GM23248 (cell line): ENCODE measurements at places on chromosomes 5 and 9. TPM values are rescaled to one million over a fixed set of nuclear protein-coding genes. Genes with fewer than 3 reads are reported as not detected.

The GADD45G gene
- 0.54 TPM in 1 of 2 replicates, not detected in the other for total RNA-seq

The DND1 gene
- 0.22 and 0.38 TPM in 2 replicates for total RNA-seq

The PDCD1LG2 gene
- 34.7 and 36.8 TPM in 2 replicates for total RNA-seq

The APBA1 gene
- 4.3 and 11.3 TPM in 2 replicates for total RNA-seq

DNA sequence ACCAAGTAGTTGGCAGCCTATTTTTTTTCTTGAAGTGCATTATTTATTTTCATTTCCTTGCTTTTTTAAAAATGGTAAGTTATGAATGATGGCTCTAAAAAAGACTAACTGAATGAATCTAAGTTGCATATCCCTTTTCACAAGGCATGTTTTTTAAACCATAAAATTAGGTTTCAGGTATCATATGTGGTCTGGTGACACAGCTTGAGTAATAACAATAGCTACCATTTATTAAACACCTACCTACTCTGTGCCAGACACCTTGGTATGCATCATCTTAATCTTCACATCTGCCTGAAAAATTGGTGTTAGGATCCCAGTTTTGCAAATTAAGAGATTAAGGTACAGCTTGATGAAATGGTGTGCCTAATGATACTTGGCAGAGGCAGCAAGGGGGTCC, 4.3 kb upstream of the GABBR2 start:
- H3K27me3 ChIP-seq: peaks cover 18% of the 10 kb centered on the region
- H3K4me3 ChIP-seq: no peak overlapping the region
- no peak overlapping the region for H3K27ac ChIP-seq
- no peak for DNase-seq
- no peaks in the 10 kb centered on the region for H3K4me1 ChIP-seq
- H3K36me3 ChIP-seq: no peaks in the 10 kb centered on the region

GRCh38 chr5:68116868-68117411, 98.6 kb upstream of the PIK3R1 start:
- no peak for DNase-seq
- no peak overlapping the region for H3K27ac ChIP-seq
- H3K4me3 ChIP-seq: no peak overlapping the region

- H3K4me1 ChIP-seq: no peaks in the 10 kb centered on the region
- no peaks in the 10 kb centered on the region for H3K36me3 ChIP-seq
- H3K4me3 ChIP-seq: no peak overlapping the region
- H3K27ac ChIP-seq: no peak overlapping the region
- no peaks in the 10 kb centered on the region for H3K27me3 ChIP-seq
- no peak for DNase-seq
Measured at GRCh38 chr5:121640298-121640697, 211.4 kb upstream of the FTMT start.
